ENCODE measurements at places on chromosomes 3 and 15. TPM values are rescaled to one million over a fixed set of nuclear protein-coding genes. Genes with fewer than 3 reads are reported as not detected.

STARD5 gene
- polyA plus RNA-seq: 2.7 TPM

ARHGEF26 gene
- polyA plus RNA-seq: 3.5 TPM

PAK6 gene
- polyA plus RNA-seq: 13.0 TPM

GREM1 gene
- polyA plus RNA-seq: 0.11 TPM

NR2F2 gene
- 43.0 TPM for polyA plus RNA-seq

XYLB gene
- 0.41 TPM for polyA plus RNA-seq

ZPLD1 gene
- not detected for polyA plus RNA-seq

SENP8 gene
- polyA plus RNA-seq: 3.6 TPM

CCDC33 gene
- polyA plus RNA-seq: 0.07 TPM

CILP gene
- 1.3 TPM for polyA plus RNA-seq

C15orf62 gene
- 0.25 TPM for polyA plus RNA-seq

SPATA12 gene
- polyA plus RNA-seq: 0.02 TPM

FGF12 gene
- 230 TPM for polyA plus RNA-seq

SLC28A1 gene
- 0.32 TPM for polyA plus RNA-seq

PXK gene
- 7.7 TPM for polyA plus RNA-seq

CCRL2 gene
- 1.7 TPM for polyA plus RNA-seq

Measured in right cardiac atrium (tissue), 5 donors.